ENCODE measurements at places on chromosomes 6 and 20.

- no peak for DNase-seq
These were observed 22.7 kb upstream of the GGTLC1 start for GRCh38 chr20:24011282-24011681.

- DNase-seq: peak; percentile 69
These were observed 868 bp downstream of the NCOA3 start for GRCh38 chr20:47502271-47503239.

DNA sequence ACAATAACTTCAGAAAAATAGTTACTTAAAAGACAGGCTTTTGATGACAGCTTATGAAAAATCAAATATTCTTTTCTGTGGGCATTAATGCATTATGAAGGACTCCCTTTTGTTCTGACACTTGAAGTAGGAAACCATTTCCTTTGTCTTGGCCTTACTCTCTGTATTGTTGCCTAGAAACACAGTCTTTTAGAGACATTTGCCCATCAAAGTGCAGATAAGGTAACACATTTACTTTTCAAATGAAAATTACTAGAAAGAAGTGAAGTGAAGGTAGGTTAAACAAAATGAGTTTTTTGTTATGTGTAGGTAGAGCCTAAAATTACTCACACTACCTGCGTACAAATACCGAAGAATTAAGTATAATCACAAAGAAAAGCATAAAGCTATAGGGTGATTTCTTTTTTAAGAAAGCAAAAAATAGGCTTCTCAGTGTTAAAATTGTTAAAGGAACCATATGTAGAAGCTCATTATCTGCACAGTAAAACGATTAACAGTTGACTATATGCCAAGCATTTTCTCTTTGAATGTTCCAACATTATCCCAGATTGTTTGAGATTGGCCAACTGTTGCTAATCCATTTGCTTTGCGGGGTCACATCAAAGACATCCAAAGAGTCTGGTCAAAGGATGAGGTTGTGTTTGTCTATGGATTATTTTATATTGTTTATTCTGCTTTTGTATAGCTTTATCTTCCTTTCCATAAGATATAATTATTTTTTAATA is 542.0 kb upstream of the RNF217 start:
- no peak for DNase-seq

GRCh38 chr20:62755817-62756724 is 40.2 kb upstream of the MRGBP start:
- no peak for DNase-seq

DNA sequence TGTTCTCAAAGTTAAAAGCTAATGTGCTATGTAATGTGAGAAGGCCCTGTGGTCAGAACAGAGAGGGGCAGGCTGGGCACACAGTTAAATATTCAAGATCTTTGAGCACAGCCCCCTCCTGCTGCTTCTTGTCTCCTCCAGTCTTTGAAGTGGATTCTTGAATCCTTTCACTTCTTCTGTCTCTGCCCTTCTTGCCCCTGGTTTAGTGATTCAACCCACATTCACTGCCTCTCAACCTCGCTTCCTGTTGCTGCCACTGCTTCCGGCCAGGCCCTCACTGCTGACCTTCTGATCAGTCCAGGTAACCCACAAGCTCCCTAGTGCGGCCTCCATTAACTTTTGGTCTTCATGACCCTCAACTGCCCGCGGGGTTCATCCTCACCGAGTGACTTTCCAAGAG is 417.3 kb upstream of the NOX3 start:
- no peak for DNase-seq

DNA sequence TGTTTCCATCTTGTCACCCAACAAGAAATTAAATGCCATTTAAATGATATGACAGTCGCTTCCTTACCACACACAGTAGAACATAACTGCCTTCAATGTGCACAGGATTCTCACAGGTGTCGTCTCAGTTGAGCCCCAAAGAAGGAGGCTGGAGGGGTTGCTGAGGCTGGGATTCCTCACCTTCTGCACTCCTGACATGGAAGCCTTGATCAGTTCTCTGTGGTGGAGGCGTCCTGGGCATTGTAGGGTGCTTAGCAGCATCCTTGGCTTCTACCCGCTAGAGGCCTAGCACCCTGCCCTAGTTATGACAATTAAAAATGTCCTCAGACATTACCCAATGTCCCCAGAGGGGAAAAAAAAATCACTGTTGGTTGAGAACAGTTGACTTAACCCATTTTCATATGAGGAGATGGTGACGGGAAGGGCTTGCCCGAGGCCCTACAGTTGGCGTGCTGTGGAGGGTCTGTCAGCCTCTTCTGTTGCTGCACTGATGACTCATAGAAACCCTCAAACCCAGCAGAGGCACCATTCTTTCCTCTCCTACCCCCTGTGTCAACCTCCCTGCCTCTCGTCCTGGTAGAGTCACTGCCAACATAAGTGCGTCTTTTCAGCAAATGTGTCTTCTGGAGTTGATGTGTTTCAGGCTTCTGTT is 19.3 kb upstream of the ZNF831 start:
- no peak for DNase-seq

DNA sequence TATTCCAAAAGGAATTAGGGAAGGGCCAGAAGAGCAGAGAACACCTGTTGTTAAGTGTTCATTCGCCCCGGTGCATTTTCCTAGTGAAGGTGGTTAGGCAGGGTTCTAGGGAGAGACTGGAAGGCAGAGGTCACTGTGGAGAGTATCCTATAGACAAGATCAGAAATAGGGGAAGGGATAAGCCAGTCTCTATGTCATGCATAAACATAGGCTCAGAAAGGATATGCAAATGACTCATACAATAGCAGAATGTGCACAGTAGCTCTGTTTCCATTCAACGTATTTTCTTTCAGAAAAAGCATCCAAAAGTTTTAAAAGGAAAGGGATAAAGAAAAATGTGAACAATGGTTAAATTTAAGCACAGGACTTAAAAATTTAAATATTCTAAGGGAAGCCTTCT is 47.4 kb downstream of the BMP6 start:
- DNase-seq: no peak

- no peak for DNase-seq
These were observed 308.1 kb downstream of the FOXC1 start for GRCh38 chr6:1917626-1918371.

- no peak for DNase-seq
These were observed 985 bp downstream of the ZBP1 start for GRCh38 chr20:57619051-57619831.

DNA sequence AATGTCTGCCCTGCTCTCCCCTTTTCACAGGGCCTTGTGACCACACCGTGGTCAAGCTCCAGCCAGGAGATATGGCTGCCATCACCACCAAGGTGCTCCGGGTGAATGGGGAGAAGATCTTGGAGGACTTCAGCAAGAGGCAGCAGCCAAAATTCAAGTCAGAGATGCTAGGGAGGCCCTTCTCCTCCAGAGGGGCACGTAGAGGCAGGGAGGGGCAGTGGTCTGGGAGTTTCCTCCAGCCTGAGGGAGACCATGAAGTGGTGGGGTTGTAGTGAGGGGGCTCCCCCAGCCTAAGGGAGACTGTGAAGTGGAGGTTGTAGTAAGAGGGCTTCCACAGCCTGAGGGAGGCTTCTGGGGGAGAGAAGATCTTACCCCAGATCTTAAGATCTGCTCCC is 4.0 kb downstream of the DXO start:
- DNase-seq: no peak

DNA sequence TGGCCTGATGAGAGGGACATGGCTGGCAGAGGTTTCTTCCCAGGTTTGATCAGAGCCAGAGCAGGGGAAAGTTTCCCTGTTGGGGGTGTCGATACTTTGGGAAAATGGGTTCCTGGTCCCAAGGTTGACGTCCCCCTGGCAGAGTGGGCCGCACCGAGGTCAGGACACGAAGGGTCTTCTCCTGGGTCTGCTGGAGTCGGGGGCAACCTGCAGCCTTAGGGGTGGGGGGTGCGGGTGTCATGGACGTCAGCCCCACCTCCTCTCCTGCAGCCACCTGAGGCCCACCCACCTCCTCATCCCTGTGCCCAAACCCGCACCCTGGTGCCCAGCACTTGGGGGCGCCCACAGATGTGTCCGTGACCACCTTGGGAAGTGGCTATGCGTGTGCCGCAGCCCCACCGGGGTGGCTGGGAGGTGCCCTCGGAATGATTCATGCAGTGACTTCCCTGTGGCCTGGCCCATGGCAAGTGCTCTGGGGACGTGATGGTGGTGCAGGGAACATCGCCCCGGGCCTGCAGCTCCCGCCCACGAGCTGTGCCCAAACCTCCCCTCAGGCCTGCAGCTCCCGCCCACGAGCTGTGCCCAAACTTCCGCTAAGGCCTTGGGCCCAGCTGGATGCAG is 64.9 kb downstream of the YTHDF1 start:
- DNase-seq: no peak

DNA sequence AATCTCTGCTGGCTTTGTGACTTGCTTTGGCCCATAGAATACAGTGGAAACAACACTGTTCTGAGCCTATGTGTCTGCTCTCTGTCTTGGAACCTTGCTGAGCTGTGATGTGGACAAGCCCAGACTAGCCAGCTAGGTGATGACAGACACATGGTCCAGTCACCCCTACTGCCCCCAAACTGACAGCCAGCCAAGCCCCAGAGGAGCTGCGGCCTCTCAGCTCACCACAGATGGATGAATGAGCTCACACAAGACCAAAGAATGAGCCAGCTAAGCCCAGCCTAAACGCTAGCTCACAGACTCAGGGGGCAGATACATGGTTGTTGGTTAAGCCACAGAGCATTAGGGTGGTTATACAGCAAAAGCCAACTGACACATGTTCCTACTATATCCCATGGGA is 4.1 kb downstream of the AARS2 start:
- DNase-seq: no peak

DNA sequence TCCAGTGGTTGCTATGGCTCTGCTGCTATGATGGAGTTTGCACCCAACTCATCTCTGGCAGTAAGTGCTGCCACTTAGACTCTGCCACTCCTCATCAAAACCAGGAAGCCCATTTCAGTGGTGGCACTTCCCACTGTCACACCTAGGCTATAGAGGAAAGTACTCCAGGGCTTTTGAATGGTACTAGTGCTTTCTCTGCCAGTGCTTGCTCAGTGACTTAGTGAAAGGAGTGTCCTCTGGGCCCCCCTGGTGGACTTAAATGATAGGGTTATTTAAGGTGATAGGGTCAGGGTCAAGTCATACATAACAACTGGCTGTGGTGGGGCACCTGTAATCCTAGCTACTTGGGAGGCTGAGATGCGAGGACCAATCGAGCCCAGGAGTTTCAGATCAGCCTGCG is 22.8 kb downstream of the FITM2 start:
- DNase-seq: no peak

DNA sequence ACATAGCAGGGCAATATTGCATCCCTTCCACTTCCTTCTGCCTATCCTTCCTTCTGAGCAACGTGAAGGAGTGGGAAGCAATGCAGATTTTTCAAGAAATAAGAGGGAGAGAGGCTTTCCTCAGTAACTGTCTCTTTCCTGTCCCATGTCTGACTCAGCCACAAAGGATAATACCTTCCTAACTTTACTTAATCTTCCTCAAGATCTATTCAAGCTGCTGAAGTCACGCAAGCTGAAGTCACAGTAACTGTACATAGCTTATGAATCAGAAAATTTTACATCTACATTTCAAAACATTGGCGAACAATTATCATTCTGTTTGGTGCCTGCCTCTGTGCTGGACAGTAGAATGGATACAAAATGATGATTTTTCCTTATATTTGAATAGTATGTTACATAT is 86.4 kb upstream of the POU3F2 start:
- no peak for DNase-seq

- no peak for DNase-seq
These were observed 77.5 kb downstream of the GINS1 start for GRCh38 chr20:25484911-25485511.

DNA sequence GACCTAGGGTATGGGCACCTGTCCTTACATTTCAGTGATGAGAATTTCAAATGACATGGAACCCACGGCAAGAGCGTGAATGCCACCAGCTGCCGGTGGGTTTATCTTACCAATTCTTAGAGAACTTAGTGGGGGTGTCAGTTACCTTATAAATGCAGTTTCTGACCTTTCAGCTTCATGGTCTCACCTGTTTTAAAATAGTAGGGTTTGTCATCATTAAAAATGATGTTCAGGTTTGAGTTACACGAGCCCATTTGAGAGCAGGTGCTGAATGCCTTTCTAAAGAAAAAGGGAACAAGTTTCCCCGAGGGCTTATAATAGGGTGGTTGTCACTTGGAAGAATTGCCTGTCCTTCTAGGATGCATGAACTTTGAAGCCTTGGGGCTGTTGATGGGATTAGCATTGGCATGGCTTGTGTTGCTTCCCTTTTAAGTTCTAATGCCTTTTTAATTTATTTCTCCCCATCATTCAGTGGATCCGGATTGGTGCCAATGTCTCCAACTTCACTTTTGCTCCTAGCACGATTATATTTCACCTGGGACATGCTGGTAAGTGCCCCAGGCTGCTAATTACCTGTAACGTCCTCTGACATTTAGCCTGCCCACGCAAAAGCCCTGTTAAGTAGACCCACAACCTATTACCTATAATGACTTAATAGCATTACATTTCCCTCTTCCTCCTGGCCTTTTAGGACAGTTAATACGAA is 27.9 kb downstream of the GHRH start:
- no peak for DNase-seq

- no peak for DNase-seq
These were observed 31.4 kb downstream of the PRDM1 start for GRCh38 chr6:106117579-106117978.

- peak; percentile 23 for DNase-seq
These were observed 9.7 kb downstream of the TULP4 start for GRCh38 chr6:158321960-158322359.

- peak; percentile 82 for DNase-seq
These were observed 1.4 kb upstream of the HSPA12B start for GRCh38 chr20:3730803-3731672.

GRCh38 chr6:5174244-5174643 is 86.5 kb downstream of the LYRM4 start:
- DNase-seq: peak; percentile 66

DNA sequence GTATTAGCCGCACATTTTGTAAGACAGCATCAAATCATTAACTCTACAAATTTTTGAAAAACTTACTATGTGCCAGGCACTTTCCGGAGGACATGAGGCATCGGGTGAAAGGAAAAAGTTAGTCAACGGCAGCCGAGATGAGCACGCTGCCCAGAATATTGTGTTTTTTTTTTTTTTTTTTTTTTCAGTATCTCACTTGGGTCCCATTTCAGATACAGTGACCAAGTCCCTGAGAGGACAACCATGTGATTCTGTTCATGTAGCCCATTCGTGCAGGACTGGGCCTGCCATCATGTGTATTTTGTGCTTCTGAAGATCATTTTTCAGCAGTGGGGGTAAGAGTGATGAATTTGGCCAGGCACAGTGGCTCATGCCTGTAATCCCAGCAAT is 1.3 kb downstream of the SLA2 start:
- DNase-seq: no peak

DNA sequence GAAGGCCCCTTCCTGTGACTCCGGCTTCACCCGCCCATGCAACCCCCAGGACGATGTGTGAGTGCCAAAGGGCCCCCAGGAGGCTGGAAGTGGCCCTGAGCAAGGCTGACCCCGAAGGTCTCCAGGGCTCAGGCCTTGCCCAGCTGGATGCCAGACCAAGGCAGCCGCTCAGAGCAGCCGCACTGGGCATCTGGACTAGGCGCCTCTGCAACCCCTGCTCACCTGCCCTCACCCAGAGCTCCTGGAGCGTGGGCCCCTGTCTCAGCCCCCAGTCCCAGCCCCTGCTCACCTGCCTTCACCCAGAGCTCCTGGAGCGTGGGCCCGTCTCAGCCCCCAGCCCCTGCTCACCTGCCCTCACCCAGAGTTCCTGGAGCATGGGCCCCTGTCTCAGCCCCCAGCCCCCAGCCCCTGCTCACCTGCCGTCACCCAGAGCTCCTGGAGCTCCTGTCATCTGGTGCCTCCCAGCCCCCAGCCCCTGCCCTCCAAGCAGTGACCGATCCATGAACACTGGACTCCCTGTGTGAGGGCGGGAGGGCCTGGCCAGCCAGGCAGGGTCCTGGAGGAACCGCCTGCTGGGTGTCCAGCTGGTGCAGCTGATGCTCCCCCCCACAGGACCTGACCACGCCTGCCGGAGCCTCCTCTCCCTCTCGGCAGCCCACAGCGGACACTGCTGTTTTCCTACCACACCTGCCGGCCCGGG is 1.1 kb downstream of the SRMS start:
- DNase-seq: no peak

Measured in eye (tissue), 1 donor.